ENCODE measurements at places on chromosomes 1 and 21.

DNA sequence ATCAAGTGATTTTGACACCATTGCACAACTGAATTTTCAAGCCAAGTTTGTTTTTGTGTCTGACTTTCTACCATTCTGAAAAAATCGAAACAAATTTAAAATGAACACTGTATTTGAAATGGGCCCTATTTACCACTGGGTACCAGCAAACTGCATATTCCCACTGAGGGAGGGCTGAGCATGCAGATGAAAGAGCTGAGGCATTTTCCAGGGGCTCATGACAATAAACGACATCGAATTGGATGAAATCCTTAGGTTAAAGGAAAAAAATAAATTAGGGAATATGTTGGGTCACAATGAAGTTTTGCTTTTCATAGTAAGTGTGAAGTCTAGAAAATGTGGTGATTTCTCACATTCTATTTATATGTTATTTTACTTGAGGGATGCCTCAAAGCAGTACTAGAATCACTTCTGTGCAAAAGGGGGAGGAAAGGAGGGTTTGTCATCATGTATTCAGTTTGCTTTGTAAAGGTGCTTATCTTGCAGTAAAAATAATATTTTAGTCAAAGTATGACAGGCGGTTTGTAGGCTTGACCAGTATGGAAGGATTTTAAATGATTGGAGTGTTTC is 11.2 kb downstream of the ZBTB18 start:
- no peak for DNase-seq

DNA sequence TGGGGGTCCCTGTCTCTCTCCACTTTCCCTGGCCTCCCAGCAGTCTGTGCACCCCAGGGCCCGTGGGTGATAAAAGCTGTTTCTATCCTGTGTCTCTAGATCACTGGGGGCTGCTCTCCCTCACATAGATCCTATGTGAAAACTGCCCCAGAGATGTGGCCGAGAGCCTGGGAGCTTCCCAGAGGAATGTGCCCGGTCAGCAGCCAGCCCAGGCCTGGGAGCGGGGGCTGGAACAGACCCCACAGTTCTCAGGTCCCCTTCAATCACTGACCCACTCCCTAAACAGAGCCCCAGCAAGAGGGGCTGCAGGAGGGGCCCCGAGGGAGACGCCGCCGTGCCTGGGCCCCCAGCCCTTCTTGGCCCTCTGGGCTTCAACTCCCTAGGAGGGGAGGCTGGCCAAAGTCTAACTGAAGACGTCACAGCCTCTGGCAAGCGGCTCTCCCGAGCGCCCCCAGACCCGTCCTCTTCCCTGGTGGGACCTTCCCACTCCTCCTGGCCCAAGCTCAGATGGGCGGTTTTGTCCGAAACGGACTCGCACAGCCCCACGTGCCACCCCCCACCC is 403 bp downstream of the MXRA8 start:
- no peak for DNase-seq

GRCh38 chr21:42682661-42683210 is 29.3 kb downstream of the PDE9A start:
- no peak for DNase-seq

DNA sequence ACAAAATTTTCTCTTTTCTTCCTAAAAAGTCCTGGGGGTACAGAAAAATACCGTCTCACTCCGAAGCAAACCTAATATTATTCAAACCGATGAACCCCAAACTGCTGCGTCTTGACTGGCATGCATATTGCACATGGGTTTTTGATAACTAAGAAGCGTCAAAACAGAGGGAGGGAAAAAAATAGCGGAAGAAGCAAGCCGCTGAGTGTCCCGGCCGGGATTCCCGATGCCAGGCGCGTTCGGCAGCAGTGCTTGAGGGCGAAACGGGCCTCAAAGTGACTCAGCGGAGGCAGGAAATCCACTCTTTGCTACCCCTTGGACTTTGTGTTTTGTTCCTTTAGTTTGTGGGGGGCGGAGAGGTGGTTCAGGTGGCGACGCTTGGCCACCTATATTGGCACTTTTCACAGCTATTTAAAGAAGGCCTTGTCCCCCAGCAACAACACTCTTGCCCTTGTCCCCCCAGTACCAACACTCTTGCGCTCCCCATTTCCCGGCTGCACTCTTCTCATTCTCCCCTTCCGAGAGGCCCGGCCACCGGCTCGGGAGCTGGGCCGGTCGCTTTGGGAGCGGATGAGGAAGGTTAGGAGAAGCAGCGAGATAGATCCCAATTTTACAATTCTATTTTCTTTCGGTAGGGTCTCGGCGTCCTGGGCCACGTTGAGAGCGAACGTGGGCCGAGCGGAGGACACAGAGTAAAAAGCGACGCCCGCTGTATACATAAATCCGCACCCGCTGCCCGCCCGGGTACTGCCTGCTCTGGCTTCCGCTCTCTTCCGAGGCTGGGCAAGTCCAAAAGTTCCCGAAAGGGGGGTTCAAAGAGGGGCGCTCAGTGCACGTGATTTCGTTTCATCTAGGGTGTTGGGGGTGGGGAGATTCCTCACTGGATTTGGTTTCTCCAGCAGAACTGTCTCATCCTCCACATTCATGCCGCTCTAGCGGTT is 2.5 kb downstream of the LMX1A start:
- DNase-seq, result no peak

GRCh38 chr1:231242516-231243198 is 1.6 kb downstream of the GNPAT start:
- no peak for DNase-seq

DNA sequence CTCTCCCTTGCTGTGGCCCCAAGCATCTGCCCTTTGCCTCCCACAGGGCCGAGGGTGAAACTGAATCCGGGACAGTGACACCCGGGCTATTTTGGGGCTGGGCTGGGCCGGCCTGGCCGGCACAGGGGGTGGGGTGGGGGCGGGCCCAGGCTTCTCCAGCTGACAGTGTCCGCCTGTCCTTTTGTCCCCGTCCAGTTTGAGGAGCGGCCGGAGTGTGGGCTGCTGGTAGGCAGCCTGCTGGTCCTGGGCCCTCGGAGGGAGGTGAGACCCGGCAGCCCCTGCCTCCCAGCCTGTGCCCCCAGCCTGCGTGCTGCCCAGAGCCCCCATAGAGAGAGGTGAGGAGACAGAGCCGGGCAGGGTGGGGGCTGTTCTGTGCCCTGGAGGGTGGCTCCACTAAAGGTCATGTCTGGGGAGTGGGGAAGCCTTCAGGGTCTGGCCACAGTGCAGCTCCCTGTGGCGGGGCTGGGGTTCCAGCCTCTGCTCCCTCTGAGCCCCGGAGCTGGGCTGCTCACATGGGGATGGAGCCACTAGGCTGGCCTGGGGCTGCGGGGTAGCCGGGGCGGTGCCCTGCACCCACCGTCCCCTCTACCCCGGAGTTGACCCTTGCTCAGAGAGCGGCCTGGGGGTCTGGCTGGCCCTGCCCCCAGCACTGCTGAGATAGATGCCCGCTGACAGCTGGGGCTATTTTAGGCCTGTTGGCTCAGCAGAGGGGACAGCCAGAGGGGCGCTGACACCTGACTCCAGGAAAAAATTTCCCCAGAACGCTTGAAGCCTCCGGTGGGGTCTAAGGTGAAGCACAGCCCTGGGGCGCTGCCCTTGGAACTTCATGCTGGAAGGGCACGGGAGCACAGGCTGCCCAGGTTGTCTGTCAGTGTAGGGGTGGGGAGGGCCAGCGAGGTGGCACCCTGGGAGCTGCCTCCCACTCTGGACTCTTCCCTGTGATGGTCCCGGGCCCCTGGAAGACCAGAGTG is at the start of gene OBSCN:
Gene OBSCN (plus strand): TSS at position 194 of the 971 bp plus-strand sequence. CDS start 3,740 bp downstream, outside the sequence.
- DNase-seq, result peak; percentile 58

DNA sequence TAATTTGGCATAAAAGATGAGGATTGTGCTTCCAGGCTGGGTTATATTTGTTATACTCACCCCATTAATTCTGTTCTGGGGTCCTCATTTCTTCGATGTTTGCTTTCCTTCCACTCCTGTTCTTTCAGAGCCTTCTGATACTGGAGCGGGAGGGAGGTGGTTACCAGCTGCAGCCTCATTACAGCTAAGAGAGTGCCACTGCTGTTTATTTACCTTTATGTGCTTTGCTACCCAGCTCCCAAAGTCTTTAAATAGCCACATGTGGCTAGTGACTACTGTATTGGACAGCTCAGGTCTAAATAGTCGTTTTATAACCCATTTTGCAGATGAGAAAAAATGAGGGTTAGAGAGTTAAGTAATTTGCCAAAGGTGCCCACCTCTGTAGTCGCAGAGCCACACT is 25.1 kb downstream of the PLEKHM2 start:
- no peak for DNase-seq

DNA sequence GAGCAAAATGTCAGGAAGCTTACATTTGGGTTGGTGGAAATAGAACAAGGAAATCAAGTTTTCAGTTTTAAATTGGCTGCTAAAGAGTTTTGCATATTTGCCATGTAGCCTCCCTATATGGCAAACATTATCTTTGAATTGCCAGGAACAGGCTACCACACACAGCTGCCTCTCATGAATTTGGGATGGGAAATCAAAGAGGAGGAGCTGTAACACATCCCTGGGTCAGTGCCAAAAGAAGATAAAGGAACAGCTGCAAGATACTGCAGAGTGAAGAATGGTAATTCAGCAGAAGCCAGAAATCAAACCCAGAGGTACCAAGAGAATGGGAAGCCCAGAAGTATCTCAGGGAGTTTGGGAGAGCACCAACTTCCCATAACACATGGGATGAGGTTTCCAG is 18.6 kb upstream of the RASAL2 start:
- no peak for DNase-seq

DNA sequence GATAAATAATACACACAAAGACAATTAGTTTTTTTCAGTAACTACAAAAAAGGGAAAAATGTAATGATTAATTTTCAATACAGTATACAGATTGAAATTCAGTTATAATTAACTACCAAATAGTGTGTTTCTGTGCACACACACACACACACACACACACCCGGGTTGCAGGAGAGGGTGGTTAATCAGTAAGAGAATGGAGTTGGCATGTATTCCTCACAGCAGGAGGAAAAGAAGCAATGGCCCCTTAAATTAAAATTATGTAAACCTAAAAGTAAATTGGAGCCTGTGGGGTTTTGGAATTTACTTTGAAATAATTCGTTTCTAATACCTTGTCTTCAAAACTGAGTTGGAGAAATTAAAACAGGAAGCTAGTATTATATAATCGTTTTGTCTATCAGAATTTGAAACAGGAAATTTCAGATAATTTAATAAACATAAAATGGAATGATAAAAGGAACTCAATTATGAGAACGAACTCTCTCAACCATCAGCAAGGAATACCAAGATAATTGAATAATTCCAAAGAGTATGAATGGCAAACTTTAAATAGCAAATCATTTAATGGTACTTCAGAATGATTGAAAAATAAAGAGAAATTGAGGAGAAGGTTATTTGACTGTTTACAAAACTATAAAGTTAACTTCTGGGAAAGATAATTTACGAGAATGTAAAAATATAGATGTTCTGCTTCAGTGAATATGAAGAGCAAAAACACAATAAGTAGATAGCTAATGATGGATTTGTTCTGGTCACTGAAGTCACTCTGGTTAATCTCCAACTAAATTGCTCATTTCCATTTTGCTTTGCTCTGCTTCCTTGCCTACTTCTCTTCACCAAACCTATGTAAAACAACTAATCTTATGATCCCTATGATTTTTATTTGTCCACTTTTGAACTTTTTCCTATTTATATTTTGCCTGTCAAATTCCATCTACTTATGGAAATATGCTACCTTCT is 547.9 kb upstream of the ZP4 start:
- no peak for DNase-seq

GRCh38 chr1:179781962-179782361 is 38.9 kb downstream of the FAM163A start:
- DNase-seq, result no peak

DNA sequence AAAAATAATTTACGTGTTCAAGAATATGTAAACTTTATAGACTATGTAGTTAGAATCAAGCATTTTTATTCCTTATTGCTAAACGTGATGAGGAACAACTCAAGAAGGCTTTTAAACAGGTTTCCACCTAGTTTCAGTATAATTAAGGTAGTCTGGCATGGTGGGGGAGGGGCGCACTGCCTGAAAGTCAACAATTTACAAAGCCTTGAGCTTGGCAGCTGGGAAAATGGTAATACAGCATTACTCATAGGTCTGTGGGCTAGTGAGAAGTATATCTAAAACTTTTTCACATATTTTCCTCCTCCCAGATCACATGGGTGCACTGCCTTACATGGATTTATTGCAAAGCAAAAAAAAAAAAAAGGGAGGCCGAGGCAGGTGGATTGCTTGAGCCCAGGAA is 75.2 kb downstream of the EVI5 start:
- no peak for DNase-seq

- DNase-seq, result no peak
These were observed 26.4 kb upstream of the VPS13D start for GRCh38 chr1:12203216-12204007.

DNA sequence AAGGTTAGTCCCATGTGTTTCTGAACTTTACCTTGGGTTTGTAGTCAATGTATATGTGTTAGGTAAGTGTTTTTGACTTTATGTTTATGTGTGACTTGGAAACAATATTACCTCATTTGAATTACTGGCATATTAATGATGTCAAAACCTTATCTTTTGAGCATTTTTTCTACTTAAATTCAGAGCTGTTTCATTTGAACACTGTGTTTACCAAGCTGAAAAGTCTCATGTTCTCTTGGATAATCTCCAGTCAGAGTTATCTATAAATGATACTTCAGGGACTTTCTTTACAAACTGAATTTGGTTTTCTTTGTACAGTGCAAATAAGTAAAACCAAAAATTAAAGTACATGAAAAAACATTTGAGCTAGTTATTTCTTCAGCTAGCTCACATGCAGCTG is 30.0 kb downstream of the ADAMTS1 start:
- no peak for DNase-seq

GRCh38 chr1:92194511-92194910 is 23.2 kb upstream of the C1orf146 start:
- DNase-seq, result no peak

Measured in activated effector memory CD4-positive, alpha-beta T cell treated with anti-CD3 and anti-CD28 coated beads, Interleukin-2, amount 50 U/mL, for 16 hours (primary cell).